ENCODE measurements at places on chromosomes 4 and X.

- no peak for DNase-seq
These were observed 28.9 kb downstream of the AFF1 start for GRCh38 chr4:86963697-86964096.

DNA sequence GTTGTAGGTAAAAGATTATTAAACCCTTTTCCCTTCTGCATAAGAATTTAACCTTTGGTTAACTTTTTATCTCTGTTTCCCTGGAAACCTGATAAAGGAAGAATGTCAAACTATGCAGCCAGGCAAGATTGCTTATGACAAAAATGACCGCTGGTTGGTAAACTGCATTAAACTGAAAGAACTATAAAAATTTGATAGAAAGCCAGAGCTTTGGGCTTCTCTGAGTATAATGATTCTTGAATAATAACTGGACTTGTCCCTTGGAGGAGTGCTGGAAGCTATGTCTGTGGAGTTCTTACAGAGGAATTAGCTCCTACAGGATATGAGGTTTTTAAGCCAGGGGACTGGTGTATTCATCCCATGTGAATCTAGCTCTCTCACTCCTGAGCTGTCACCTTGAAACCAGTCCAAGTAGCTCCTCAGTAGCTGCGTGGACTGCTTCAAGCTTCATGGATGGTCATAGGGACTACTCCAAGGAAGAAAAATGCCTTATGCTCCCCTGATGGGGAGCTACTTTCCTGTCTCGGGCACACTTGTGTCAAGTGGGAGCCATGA is 52.0 kb downstream of the RASL11B start:
- DNase-seq, result no peak

GRCh38 chr4:186808630-186809018 is 85.0 kb upstream of the FAT1 start:
- no peak for DNase-seq

GRCh38 chr4:172830295-172830764 is 338.3 kb upstream of the GALNT7 start:
- DNase-seq, result no peak

DNA sequence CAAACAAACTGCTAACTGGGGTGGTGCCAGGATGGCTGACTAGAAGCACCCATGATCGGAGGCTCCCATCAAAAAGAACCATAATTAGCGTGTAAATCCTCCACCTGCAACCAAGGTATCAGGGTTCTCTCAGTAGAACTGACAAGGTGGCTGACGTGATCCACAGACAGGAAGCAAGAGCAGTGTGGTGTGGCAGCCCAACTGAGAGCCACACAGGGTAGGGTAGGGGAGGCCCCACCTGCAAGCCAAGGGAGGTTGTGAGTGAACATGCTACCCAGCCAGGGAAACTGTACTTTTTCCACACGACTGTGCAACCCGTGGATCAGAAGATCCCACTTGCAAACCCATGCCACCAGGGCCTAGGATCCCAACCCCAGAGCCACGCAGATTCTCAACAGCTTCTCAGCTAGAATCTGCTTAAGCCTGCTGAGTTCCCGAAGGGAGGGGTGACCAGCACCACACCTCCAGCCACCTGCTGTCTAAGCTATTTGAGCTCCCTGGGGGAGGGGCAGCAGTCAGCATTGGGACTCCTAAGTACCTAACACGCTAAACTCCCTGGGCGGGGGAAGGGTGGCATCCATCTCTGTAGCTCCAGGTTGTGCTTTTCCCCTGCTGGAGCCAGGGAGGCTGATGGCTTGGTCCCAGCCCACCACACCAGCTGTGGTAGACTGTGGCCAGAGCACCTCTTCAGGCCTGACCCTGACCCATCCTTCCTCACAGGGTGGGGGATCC is 425.1 kb downstream of the GPM6A start:
- DNase-seq, result no peak

- no peak for DNase-seq
These were observed 1.9 kb upstream of the G3BP2 start for GRCh38 chr4:75675004-75675531.

DNA sequence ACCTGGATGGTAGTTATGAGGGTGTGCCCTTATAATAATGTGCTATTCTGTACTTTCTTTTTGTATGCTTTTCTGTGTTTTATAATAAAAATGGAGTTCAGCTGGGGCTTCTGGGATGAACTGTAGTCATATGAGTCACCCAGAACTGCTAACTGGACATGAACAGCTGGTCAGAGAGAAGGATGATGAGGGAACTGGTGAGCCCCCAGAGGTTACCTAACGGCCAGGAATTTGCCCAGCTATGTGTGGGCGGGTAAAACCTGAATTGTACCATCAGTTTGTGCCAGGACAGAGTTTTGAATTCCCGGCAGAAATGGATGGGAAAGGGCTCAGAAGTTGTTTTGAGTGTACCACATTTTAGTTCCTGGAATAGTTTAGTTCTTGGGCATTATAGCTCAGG is 138.0 kb upstream of the USP9X start:
- DNase-seq, result no peak

DNA sequence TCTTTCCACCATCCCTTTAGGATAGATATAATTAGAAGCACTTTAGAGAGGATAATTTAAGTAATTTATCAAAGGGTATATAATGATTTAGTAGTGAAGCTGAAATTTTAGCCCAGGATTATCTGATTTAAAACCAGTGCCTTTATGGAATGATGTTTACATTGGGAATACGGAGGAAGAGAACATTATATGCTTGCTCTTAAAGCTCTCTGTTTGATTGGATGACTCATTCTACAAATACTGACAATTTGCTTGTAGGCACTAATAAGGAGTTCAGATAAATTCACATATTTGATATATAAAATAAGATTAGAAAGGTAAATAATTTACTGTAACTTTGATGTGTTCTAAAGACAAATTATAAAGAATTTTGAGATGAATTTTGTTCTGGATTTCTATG is 84.7 kb downstream of the SH3BGRL start:
- DNase-seq, result no peak

DNA sequence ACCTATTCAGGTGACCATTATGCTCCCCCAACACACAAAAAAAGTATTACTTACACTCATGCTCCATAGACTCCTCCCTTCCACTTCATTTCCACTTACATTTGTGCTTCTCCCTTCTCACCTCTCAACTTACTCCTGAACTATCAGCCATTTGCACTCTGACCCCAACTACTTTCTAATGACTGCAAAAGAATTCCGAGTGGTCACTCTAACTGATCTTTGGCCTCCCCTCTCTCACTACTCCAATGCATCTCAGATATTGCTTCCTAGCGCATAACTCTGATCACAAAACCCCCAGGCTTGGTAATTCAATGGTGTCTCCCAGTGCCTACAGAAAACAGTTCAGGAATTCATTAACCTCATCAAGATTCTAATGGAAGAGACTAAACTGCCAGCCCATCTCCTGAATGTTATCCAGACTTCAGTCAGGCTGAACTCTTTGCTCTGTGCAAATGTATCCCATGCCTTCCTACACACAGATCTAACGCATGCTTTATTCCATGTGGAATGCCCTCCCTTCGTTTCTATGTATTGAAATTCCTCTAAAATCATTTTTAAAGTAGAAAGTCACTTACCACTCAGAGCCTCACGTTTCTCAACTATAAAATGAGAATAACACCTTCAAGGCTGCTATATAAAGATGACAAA is 61.1 kb downstream of the FRYL start:
- no peak for DNase-seq

GRCh38 chr4:167613381-167613780 is 379.1 kb upstream of the SPOCK3 start:
- DNase-seq, result no peak

DNA sequence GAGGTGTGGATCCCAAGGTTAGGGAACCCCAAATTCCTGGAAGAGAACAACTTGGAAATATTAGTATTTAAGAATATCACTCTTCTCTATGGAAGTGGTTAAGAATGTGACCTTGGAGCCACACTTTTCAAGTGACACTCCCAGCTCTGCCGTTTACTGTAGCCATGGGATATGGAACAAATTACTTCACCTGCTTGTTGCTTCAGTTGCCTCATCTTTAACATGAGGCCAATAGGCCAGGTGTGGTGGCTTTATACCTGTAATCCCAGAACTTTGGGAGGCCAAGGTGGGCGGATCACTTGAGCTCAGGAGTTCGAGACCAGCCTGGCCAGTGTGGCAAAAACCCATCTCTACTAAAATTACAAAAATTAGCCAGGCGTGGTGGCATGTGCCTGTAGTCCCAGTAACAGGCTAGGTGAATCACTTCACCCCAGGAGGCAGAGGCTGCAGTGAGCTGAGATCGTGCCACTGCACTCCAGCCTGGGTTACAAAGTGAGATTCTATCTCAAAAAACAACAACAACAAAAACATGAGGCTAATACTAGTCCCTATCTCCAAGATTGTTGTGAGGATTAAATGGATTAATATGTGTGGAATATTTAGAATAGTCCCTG is 13.0 kb downstream of the IL13RA1 start:
- no peak for DNase-seq

DNA sequence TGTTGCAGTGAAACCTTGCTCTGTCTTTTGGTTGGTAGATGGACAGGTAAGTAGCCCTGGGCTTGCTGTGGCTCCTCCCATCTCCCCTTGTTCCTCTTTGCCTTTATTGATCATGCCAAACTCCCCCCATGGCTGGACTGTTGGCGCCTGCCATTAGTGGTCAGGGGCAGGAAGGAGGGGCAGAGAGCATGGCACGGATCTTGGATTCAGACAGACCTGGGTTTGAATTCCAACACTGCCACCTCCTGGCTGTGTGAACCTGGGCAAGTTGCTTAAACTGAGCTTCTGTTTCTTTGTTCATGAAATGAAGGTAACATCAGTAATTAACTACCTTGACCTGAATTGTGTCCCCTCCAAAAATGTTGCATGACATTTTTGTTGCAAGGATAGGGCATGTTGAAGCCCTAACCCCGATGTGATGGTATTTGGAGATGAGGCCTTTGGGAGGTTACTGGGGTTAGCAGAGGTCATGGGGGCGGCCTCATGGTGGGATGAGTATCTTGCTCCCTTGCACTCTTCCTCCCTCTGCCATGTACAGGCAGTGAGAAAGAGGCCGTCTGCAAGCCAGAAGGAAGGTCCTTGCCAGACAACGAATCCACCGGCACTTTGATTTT is 6.0 kb downstream of the SLC2A9 start:
- no peak for DNase-seq

Data from GDM1 (cell line).